Left forelimb (tissue), 1 donor: ENCODE measurements at places on chromosomes 7 and 10.

DNA sequence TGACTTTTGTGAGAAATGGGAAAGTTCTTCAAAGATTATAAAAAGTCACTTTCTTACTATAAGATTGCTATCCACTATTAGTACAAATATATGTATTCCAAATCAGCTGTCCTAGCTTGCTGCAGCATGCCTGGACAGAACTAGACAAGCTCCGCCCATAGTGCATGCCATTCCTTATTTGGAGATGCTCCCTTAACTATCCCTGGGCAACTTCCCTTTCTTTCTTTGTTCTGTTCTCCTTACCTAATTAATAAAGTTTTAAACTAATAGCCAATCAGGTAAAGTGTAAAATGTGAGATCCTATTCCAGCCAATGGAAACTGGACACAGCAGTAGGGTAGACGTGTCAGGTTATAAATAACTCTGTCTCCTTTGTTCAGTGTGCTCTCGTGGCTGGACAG is 281.9 kb downstream of the CAMK1D start:
- DNase-seq: no peak

DNA sequence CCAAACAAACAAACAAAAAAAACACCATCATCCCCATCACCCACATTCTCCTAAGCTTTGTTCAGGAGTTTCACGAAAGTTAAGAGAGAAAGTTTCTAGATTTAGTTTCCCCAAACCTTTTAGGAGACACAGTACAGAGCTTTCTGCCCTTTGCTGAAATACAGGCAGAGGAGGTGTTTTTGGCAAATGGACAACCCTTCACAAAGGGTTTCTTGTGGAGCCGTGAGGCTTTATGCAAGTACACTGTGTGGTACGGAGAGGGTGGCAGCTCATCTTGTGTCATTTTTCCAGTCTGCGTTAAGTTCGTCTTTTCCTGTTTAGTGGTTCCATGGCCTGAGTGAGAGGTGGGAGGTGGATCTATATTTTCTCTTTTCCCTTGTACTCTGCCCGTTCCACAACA is 215.5 kb upstream of the PRKCQ start:
- DNase-seq: no peak

- DNase-seq: no peak
Observed at GRCh38 chr7:24701261-24702235, 55.7 kb downstream of the GSDME start.

DNA sequence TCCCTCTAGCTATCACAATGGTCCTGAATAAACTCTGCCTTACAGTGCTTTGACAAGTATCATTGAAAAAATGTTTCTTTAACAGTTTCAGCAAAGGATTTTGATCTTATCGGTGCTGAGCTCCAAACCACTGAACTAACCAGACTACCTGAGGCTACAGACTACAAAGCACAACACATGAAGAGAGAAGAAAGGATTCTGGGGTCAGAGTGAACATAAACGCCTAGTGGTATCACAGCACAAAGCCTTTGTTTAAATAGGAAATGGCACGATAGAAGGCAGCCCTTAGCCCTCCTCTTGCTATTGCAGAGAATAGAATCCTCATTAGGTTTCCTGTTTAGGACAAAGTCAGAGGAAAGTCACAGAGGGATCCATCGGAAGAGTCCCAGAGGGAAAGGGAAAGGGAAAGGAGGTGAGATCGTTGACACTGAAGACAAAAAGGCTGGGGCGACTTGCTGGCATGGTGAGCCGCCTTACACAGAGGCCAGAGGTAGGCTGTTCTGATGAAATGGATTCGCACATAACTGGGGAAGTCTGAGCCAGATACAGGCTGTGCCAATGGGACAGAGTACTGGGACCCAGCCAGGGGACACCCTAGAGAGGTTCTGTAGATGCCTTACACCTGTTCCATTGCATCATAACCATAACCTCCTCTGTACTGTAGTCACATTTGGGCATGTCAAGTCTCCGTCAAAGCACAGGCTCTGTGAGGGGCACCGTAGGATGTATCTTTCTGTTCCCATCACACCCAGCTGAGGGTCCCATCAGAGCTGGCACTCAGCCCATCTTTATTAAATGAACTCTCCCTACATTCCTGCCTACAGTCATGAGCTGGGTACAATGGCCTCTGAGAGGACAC is 71.5 kb downstream of the XPNPEP1 start:
- no peak for DNase-seq

GRCh38 chr10:26408858-26409494 is 29.2 kb upstream of the APBB1IP start:
- DNase-seq: no peak

GRCh38 chr10:85961073-85961472 is 405.5 kb downstream of the GRID1 start:
- DNase-seq: no peak

GRCh38 chr7:108045669-108046068 is 42.7 kb upstream of the LAMB1 start:
- no peak for DNase-seq

GRCh38 chr7:38330861-38331621 is 57.6 kb upstream of the TARP start:
- no peak for DNase-seq

DNA sequence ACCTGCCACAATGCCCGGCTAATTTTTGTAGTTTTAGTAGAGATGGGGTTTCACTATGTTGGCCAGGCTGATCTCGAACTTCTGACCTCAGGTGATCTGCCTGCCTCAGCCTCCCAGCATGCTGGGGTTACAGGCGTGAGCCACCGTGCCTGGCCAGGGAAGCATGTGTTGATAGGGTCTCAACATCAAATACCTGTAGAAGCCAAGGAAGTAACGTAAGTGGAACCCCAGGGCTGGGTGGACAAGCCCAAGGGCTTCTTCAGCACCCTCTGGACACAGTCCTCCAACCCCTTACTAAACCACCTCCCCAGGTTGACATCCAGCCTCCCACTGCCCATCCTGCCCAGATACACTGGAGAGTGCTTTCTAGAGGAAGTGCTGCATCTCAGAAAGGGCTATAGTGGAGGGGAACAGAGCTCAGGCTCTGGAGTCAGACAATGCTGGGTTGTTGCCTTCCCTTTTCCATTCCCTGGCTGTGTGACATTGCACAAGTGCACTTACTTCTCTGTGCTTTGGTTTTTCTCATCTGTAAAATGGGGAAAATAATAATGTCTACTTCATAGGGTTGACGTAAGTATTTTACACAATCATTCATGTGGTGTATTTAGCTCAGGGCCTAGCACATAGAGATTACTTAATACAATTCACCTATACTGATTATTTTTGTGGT is 73.9 kb upstream of the KAT6B start:
- DNase-seq: no peak

GRCh38 chr10:29715296-29715695 is 80.5 kb upstream of the SVIL start:
- DNase-seq: no peak

- no peak for DNase-seq
Observed at GRCh38 chr10:122019414-122019975, 30.5 kb downstream of the TACC2 start.

- DNase-seq: no peak
Observed at GRCh38 chr10:94107191-94107590, 113.5 kb downstream of the PLCE1 start.

DNA sequence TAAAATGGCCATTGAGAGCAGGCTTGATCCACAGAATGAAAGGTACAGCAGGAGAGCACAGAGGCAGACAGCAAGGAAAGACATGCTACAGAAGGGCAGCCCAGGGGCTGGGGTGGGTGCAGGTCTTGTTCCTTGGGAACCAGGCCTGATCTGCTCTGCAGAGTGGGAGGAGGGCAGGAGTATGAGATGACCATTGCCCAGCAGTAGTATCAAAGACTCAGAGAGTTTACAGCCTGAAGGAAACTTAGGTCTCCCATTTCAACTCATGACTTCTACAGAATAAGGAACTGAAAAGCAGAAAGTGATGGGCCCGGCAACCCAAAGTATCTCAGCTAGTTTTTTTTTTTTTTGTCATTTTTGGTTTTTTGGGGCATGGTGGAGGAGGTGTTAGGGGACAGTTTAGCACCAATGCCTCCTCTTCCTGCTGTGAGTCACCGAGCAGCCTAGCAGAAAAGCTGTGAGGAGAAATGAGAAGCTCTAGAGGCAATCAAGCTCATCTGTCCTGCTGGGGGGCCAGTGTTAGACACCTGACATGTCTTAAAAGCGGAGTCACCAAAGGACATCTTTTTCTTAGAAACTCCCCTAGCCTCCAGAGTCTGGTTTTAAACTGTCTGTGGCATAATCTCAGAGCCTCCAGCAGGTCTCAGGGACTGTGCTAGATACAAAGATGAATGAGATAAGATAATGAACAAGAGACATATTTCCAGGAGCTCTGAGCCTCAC is 34.3 kb upstream of the HERPUD2 start:
- no peak for DNase-seq

DNA sequence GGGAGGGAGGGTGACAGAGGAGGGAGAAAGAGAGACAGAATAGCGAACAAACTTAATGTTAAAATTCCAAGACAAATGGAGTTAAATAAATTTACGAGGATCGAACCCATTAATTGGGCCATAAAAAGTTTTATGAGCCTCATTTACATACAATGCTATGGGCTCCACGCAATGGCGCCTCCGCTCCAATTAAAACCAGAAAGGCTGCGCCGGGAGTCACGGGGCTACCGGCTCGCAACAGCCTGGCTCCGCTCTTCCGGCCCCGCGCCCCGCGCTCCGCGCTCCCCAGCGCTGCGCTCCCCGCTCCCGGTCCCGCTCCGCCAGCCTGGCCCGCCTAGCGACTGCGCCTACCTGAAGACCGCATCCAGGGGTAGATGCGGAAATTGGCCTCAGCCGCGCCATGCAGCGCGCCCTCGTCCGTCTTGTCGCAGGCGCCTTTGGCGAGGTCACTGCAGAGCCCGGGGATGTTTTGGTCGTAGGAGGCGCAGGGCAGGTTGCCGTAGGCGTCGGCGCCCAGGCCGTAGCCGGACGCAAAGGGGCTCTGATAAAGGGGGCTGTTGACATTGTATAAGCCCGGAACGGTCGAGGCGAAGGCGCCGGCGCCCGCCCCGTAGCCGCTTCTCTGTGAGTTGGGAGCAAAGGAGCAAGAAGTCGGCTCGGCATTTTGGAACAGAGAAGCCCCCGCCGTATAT is 513 bp downstream of the HOXA7 start:
- no peak for DNase-seq

- no peak for DNase-seq
Observed at GRCh38 chr10:131983780-131984179, 2.1 kb upstream of the BNIP3 start.

DNA sequence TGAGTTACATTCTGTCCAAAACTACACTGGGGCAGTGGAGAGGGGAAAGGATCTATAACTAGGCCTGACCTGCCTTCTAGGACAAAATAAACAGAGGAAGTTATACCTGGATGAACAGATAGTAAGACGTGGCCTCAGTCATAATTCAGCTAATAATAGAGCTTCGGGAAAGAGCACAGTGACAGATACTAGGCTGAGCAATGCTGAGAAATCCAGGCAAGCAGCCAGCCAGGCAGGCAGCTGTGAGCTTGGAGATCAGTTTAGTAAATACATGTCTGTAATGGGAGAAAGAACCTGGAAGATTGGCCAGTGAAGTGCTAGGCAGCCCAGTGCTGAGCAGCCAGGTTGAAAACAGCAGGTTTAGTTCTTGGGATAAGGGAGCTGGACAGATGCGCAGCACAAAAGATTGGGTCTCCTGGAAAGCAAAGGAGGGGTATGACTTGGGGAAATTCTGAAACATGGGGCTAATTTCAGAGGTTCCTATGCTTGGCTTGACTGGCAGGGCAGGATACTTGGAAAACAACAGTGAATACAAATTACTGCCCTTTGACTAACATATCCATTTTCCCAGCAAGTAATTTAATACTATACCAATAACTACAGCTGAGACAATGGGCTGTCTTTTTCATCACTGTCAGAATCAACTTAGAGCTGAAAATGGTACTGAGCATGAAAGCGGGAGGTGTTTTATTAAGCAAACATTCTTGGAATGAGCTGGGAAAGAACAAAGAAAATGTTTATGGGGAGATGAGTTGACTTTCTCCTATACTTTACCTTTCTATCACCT is 140.8 kb downstream of the DGKB start:
- DNase-seq: peak; percentile 83

GRCh38 chr10:12811826-12812225 is 189.7 kb downstream of the CCDC3 start:
- no peak for DNase-seq

GRCh38 chr7:98217623-98218582 is 6.7 kb downstream of the BHLHA15 start:
- no peak for DNase-seq

DNA sequence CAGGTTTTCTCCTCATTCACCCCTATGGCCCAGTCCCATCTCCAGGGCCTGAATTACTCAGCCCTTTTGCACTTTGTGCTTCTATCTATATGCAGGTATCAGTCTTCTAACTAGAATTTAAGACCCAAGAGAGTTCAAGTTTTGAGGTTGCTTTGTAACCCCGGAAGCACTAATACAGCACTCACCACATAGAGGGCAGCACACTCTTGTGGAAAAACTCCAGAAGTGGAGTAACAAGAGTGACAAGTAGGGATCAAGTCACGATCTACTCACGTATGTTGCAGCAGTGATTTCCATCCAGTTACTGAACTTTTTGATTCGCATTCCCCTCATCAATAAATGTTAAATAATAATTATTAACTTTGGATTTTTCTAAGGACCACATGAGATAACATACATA is 151.0 kb downstream of the CHCHD3 start:
- DNase-seq: no peak

DNA sequence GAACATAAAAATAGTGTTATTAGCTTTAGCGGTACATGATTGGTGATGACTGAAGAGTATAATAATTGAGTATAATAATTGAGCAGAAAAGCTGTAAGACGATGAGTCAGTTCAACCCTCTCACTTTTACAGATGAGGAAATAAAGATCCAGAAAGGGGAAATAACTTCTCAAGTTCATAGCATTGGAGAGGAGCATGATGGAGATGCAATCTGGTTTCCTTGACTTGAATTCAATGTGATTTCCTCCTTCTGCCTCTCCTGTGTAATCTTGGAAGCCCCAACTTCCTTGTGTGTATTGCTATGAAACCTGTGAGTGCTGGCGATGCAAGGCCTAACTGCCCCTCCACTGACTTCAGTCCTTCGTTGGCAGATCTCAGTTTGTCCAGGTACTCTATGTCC is 265.1 kb downstream of the LRMDA start:
- no peak for DNase-seq

- DNase-seq: no peak
Observed at GRCh38 chr10:74292871-74293427, 141.9 kb downstream of the ADK start.

DNA sequence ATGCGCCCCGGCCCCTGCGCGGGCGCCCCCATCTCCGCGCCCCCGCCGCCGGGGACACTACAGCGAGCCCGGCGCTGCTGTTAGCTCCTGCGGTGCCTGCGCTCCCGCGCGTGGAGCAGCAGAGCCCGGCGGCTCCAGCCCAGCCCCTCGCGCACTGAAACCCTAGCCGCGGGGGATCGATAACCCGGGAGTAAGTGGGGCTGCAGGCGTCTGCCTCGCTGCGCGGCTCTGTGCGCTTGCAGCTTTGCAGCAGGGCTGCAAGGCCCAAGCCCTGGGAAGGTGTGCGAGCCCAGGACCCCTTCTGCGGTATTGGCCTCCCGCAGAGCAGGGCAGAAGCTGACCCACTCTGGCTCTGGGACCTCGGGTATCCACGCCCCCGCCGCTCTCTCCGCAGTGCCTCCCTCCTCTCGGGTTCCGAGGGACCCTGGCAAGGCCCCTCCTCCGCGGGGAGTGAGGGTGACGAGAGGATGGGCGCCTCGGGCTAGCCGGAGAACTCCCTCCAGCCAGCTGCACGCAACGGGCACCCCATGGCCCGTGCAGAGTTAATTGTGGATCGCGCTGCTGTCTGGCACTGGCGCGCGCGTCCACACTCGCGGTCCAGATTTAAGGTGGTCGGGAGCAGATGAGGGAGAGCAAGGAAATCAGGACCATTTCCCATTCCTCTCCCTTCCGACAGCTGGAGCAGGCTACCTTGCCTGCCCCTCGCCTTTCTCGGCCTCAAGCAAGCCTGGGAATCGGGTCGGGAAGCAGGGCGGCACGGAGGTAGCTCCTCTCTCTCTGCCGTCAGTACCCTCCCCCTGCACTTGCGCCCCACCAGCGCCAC is 2.1 kb downstream of the SHH start:
- no peak for DNase-seq
